ENCODE measurements at places on chromosomes 5 and 9. TPM values are rescaled to one million over a fixed set of nuclear protein-coding genes. Genes with fewer than 3 reads are reported as not detected.

WDR31 gene
- 3.2 TPM for total RNA-seq

LRRC26 gene
- 0.17 TPM for total RNA-seq

PCDHA10 gene
- total RNA-seq, result under 0.01 TPM

LMX1B gene
- not detected for total RNA-seq

PCDHGA9 gene
- 0.51 TPM for total RNA-seq

CCL27 gene
- not detected for total RNA-seq
